NCI-H2029 (cell line): ENCODE measurements at places on chromosomes 6 and 20.

DNA sequence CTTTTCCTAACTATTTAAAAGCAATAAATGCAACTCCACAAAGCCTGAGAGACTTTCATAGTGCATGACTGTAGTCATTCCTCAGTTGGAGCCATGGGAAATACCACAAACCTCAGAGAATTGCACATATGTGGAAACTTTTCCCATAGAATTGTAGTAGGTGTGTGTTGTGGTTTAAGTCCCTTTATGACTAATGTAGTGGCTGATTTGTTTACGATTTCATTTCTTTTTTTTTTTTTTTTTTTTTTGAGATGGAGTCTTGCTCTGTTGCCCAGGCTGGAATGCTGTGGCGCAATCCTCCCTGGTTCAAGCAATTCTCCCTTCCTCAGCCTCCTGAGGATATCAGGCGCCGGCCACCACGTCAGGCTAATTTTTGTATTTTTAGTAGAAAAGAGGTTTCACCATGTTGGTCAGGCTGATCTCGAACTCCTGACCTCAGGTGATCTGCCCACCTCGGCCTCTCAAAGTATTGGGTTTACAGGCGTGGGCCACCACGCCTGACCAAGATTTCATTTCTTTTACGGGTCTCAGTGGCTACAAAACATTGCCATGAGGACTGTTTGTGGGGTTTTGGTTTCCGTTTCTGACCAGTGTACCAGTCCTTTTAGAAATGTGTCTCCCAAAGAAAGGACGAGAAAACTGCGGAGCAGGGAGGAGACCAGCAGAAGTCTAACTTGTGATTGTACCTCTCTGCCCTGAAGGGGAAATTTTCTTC, 212.1 kb upstream of the MARCKS start:
- no peak for DNase-seq

DNA sequence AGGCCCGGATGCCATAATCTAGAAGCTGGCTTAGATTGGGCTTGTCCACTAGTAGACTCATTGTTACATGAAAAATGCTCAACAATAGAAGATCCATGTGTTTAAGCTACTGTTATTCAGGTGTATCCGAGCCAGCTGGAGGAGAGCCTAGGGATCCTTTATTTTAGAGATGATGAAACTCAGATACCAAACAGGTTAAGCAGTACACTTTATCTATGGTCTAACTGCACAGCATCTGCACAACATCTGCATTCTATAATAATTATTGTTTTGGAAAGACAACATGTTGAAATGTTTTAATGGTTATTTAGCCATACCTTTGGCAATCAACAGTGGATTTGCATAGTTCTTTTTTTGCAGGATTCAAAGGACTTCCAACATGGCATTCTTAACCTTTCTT, 134.1 kb downstream of the RFPL4B start:
- no peak for DNase-seq

DNA sequence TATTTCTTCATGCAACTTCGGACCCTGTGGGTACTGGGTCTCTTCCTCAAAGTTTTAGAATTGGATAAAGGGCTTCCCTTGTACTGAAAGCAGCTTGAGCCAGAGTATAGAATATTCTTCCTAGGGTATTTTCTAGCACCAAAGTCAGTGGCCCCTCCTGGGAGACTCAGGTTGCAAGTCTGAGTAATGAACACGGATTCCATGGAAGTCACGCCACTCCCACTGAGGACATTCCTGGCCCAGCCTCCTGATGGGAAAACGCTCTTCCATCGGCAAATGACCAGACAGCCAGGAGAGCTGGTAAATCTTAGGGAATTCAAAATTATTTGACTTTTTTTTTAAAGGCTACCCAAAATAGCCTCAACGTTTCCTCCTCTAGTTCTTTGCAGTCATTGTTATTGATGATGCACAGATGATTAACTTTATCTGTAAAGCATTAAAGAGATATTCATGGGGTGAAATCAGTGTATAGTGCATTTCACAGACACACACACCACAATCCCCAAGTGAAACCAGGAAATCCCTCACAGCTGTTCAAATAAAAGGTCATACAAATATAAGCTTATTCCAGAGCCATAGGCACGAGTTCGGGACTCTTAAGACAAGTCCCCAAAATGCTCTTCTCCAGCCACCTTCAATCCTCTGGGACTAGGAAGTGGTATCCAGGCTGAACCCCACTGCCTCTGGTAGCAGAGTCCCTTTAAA, 248.8 kb downstream of the SOD2 start:
- no peak for DNase-seq

DNA sequence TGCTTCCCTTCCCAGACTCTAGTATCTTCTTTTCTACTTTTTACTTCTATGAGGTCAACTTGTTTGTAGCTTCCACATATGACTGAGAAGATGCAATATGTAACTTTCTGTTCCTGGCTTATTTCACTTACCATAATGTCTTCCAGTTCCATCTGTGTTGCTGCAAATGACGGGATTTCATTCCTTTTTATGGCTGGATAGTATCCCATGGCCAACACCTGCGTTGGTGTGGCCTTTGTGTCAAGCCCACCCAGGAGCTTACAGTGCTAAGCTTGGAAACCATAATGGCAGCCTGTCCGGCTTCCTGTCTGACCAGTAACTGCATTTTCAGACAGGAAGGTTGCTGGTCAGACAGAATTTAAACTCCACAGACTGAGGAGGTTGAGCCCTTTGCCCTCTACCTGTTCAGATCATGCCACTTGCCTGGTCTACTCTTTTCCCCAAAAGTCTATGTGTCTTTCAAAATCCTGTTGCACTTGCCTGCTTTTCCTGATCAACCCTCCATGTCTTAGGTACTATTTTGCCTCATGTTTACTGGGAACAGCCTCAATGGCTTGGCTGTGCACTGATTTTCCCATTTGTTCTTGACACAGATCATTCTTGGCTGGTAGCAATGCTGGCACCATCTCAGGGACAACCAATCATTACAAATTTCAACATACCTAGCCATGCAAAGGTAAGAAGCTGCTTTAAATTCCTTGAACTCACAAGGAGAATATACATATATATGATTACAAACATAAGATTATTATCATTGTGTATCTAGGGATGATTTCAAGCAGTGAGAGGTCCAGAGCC, 114.3 kb upstream of the PLEKHG1 start:
- DNase-seq, result no peak

GRCh38 chr20:13142143-13142542, 78.9 kb upstream of the ISM1 start:
- DNase-seq, result no peak

DNA sequence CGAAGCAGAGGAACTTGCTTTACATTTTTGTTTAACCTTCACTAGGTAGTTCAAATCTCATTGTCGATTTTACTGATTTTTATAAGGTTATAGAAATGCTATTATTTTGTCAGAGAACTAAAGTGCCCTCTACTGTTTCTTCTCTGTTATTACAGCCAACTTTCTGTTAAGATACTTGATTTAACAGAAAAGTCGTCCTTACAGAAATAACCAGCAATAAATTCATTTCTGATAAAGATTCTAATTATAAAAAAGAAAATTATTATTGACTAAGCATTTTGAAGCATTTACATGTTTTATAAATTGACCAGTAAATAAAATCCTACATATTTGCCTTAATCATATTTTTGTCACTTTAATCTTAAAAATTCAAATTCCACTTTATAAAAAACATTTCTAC, 60.8 kb downstream of the OGFRL1 start:
- DNase-seq, result no peak

- no peak for DNase-seq
These were observed 11.5 kb upstream of the BCAS4 start for GRCh38 chr20:50783390-50783789.

- DNase-seq, result no peak
These were observed 8.9 kb downstream of the GFOD1 start for GRCh38 chr6:13478525-13478966.

- peak; percentile 0 for DNase-seq
These were observed 232.9 kb downstream of the EPM2A start for GRCh38 chr6:145502416-145502815.

GRCh38 chr6:10310826-10311225, 104.0 kb downstream of the TFAP2A start:
- DNase-seq, result no peak

- DNase-seq, result no peak
These were observed 219.2 kb upstream of the LRFN2 start for GRCh38 chr6:40806256-40806864.

- no peak for DNase-seq
These were observed 53.6 kb upstream of the TNFAIP3 start for GRCh38 chr6:137813308-137813970.
